ENCODE measurements at places on chromosomes 2 and 18. TPM values are rescaled to one million over a fixed set of nuclear protein-coding genes. Genes with fewer than 3 reads are reported as not detected.

GRCh38 chr2:110997331-110998045 lies 123.2 kb upstream of the BCL2L11 start:
- DNase-seq, result no peak

DNA sequence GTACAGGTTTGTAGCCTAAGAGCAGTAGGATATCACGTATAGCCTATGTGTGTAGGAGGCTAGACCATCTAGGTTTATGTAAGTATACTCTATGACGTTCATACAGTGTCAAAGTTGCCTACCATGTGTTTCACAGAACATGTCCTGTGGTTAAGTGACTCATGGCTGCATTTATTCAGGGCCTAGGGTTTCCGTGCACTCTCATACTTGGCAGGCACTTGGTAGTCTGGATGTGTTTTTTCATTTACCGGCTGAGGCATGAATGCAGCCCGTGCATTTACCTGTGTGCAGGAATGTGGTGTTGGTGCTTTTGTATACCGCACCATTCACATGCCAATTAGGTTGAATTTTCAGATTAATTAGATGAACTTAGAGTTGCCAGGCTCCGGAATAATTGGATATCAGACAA lies 43.4 kb downstream of the MYL12B start:
- peak; percentile 98 for DNase-seq

GRCh38 chr18:39602131-39602530 lies 2036.5 kb upstream of the CELF4 start:
- DNase-seq, result no peak

- no peak for DNase-seq
Measured at GRCh38 chr2:211836409-211836808, 702.2 kb downstream of the ERBB4 start.

DNA sequence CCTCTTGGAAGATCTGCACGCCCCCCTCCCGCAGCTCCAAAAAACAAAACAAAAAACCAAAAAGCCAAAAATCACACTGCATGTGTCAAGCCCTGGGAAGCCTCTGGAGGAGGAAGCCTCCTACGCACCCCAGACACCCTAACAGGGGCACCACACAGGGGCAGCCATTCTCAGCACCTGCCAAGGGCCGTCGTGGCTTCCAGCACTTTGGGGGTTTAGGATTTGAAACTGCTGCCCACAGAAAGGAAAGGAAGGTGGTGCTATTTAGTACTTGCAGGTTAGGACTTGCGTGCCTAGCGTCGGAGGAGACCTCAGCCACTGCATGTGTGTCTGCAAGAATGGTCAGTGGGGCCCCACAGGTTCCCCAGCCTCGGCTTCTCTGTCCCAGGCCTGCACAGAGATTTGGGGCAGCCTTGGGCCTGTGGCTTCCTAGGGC lies 419 bp upstream of the GPR55 start:
- DNase-seq, result no peak

GRCh38 chr2:132390076-132390475 lies 26.5 kb upstream of the GPR39 start:
- no peak for DNase-seq

DNA sequence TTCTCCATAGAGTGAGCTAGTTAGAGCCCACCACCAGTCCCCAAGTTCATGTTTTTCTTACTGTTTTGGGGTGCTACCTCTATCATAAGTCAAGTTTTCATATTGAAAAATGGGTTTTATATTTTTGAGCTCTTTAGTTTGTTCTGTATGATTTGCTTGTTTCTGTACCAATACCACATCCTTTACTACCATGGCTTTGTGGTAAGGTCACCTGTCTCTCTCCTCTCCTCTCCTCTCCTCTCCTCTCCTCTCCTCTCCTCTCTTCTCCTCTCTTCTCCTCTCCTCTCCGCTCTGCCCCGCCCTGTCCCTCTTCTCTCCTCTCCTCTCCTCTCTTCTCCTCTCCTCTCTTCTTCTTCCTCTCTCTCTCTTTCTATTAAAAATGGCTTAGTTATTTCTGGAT lies 22.1 kb upstream of the LBH start:
- no peak for DNase-seq

GRCh38 chr2:230234122-230234722 lies 8.7 kb downstream of the SP140 start:
- no peak for DNase-seq

SFTPB gene
- 0.09 TPM for total RNA-seq

DNA sequence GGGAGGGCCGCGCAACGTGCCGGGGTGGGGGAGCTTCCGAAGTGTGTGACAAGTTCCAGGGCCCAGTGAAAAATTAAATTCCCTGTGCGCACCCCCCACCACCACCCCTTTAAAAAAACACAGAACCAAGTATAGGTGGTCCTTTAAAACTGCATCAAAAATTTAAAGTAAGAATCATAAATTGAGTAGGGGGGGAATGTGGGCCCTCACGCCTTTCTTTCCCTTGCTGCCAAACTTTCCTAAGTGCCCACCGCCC lies 2.5 kb downstream of the BCL11A start:
- DNase-seq, result no peak

DNA sequence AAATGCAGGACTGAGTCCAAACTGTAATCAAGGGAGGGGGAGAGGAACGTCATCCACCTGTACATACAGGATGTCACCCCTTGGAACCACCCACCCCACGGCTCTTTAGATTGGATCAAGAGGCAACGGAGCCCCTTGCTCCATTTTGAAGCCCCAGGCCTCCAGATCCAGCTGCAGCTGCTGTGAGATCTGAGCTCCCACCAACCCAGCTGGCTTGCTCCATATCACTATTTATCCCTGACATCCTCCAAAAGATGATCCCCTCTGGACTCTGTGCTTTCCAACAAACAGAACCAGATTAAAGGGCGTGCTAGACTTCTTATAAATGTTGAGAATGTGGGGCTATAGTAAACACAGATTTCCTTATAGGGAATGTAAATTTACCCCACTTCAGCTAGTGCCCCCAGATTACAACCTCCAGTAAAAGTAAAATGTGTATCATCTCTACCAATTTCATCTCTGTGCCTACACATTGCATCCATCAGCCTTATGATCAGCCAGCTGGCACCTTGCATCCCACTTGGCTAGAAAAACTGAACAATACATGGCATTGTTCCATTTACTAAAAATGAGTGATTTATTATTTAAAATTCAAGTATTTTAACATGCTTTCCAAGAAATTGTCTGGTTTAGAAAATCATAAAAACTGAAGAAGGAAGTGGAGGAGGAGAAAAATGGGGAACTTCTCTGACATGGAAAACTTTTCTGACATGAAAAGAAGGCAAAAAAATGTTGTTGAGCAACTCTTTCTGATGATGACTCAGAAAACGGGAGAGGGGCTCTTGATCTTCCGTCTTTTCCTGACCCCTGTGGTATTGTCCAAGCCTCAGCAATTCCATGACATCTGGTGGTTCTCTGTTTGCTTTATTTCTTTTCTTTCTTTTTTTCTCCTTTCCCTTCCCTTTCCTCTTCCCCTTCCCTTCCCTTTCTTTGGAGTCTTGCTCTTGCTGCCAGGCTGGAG lies 262.6 kb upstream of the THUMPD2 start:
- peak; percentile 83 for DNase-seq

GRCh38 chr2:156672556-156673332 lies 236.6 kb downstream of the GPD2 start:
- DNase-seq, result no peak

DNA sequence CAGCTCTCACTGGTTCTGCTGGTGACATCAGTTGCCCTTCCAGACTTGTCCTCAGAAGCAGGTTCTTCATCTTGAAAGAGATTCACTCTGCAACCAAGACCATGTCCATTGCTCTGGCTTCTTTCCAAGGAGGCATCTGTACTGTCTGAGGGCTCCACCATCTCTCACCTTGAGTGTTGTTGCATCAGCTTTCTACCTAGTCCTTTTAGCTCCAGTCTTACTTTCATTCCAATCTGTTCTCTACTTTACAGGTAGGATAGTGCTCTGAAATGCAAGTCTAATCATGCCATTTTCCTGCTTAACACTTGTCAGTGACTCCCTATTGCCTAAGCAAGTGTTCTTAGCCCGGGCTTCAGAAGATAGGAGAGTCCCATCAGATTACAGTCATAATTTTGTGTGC lies 117.7 kb downstream of the EN1 start:
- DNase-seq, result no peak

GRCh38 chr2:175834477-175834876 lies 167.6 kb downstream of the LNPK start:
- DNase-seq, result no peak

DNA sequence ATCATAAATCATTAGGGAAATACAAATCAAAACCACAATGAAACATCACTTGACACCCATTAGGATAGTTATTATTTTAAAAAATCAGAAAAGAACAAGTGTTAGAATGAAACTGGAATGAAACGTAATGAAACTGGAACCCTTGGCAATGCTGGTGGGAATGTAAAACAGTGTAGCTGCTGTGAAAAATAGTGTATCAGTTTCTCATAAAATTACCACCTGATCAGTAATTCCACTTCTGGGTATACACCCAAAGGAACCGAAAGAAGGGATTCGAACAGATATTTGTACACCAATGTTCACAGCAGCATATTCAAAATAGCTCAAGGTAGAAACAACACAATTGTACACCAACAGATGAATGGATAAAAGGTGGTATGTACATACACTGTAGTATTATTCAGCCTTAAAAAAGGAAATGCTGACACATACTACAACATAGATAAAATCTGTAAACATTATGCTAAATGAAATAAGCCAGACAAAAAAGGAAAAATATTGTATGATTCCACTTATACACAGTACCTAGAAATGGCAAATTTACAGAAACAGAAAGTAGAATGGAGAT lies 27.0 kb downstream of the ROCK1 start:
- no peak for DNase-seq

GRCh38 chr18:4847056-4847455 lies 350.0 kb downstream of the AKAIN1 start:
- DNase-seq, result no peak

- DNase-seq, result no peak
Measured at GRCh38 chr2:190805843-190806242, 74.8 kb upstream of the GLS start.

GRCh38 chr18:49456794-49457193 lies 3.7 kb downstream of the DYM start:
- peak; percentile 64 for DNase-seq

- DNase-seq, result peak; percentile 28
Measured at GRCh38 chr2:230687498-230687897, 25.1 kb upstream of the CAB39 start.

DNA sequence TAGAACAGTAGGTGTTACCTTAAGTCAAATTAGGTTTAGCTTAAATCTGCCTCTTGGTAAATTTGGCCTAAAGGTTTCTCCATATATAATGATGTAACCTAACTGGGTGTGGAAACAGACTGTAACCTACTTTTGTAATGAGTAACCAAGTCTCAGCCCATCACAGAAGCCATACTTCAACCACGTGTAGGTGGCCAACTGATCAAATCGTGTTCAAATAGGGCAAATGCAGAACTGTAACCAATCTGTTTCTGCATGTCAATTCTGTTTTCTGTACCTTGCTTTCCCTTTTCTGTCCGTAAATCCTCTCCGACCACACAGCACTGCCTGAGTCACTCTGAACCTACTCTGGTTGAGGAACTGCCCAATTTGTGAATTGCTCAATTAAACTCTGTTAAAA lies 34.0 kb upstream of the PLA2R1 start:
- DNase-seq, result no peak

GRCh38 chr2:172106108-172106961 lies 3.6 kb upstream of the DLX2 start:
- peak; percentile 55 for DNase-seq

SKOR2 gene
- not detected for total RNA-seq

SLC16A14 gene
- 0.49 TPM for total RNA-seq

SCTR gene
- total RNA-seq, result not detected

NAT8 gene
- total RNA-seq, result not detected

ANKRD30B gene
- total RNA-seq, result 2.7 TPM

DNA sequence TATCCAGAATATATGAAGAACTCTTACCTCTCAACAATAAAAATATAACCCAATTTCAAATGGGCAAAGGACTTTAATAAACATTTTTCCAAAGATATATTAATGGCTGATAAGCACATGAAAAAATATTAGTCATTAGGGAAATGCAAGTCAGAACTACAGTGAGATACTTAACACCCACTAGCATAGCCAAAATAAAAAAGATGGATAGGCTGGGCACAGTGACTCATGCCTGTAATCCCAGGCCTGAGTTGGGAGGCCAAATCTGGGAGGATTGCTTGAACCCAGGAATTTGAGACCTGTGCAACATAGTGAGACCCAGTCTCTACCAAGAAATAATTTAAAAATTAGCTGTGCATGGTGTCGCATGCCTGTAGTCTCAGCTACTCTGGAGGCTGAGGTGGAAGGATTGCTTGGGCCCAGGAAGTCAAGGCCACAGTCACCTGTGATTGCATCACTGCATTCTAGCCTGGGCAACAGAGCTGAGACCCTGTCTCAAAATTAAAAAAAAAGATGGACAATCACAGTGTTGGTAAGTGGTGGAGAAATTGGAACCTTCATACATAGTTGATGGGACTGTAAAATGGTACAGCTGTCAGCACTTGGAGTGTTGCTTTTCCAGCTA lies 25.1 kb downstream of the MARCHF7 start:
- DNase-seq, result peak; percentile 37

LCT gene
- not detected for total RNA-seq

DNA sequence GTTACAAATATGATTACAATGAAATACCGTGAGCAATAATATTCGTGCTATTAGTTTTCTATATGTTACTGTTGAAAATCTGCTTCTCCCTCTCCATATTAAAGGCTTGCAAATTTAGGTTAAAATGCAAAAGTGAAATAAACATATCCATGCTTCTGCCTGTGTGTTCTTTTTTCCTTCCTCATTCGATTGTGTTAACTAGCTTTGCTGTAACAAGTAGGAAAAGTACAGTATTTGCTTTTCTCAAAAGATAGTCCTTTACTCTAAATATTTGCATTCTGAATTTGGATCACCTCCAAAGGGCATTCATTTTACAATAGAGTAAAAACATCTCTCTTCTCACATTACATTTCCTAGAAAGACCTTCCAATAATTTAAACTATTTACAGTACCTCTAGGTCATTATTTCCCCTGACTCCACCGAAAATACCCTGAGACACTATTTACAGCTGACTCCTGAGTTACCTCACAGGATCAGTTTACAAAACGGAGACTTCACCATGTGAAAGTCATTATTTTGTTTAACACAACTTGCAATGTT lies 835.0 kb upstream of the FANCL start:
- DNase-seq, result no peak

TMEM185B gene
- 41.7 TPM for total RNA-seq

- no peak for DNase-seq
Measured at GRCh38 chr2:240886678-240887609, 9.0 kb downstream of the MAB21L4 start.

- DNase-seq, result no peak
Measured at GRCh38 chr18:63185984-63186383, 133.6 kb downstream of the BCL2 start.

TCF4 gene
- 105 TPM for total RNA-seq

DNA sequence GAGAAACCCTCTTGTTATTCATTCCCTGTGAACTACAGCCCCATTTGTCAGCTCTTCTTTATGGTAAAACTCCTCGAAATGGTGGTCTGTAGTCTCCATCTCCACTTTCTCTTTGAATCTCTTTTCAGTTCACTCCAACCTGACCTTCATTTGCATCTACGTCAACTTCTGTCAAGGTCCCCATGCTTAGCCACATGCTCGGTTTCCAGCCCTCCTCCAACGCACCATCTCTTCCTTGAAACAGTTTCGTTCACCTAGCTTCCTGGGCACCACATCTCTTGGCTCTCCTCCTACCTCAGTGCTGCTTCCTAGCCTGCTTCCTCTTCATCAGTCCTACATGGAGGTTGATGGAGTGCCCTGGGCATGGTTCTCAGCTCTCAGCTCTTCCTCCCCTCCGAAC lies 81.1 kb upstream of the AFF3 start:
- no peak for DNase-seq

CD8B2 gene
- total RNA-seq, result not detected

GRCh38 chr2:29314816-29315571 lies 199.8 kb downstream of the CLIP4 start:
- DNase-seq, result no peak

All from fibroblast of the aortic adventitia (primary cell).